ENCODE measurements at places on chromosomes 16 and 17.

DNA sequence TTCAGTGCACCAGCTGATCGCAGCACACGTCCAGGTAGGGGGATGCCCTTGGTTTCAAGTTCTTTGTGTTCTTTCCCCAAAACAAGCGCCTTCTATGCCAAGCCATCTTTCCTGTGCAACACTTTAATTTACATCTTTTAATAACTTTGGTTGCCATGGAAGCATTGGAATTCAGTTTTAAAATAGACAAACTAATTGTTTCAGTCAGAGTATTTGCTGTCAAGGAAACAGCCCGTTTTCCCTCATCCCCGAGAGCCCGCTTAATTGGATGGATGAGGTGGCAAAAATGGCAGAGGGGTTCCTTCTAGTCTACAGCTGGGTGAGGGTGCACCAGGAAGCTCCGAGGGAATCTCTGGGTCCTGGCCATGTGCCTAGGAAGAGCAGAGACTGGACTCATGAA lies 793.7 kb upstream of the EEF2KMT start:
- DNase-seq, result no peak

GRCh38 chr17:34257299-34257985 lies 2.4 kb downstream of the CCL2 start:
- no peak for DNase-seq

DNA sequence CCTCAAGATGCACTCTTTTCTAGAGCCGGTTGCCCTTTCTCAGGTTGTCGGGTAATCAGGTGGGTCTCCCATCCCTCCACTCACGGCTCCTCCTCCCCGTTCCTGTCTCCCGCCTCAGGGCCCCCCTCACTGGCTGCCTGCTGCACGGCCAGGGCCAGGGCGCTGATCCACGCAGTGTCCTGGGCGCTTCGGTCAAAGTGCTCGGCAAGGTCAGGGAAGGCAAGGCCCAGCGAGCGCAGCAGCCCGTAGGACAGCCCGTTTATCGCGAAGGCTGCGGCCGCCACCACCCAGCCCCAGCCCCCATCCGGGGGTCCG lies 753 bp downstream of the SLC16A11 start:
- DNase-seq, result no peak

DNA sequence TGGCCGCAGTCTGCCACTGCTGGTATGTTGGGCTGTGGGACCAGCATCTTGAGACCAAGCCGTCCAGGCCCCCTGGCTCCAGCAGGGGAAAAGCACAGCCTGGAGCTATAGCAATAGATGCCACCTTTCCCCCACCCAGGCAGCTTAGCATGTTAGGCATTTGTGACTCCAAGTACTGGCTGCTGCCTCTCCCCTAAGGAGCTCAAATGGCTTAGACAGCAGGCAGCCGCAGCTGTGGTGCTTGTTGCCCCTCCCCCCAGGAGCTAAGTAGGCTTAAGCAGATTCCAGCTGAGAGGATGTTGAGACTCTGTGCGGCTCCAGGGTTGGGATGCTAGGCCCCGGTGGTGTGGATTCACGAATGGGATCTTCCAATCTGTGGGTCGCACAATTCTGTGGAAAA lies 88.8 kb upstream of the ANKFN1 start:
- no peak for DNase-seq

- DNase-seq, result no peak
Measured at GRCh38 chr16:55189224-55189623, 134.8 kb upstream of the IRX6 start.

DNA sequence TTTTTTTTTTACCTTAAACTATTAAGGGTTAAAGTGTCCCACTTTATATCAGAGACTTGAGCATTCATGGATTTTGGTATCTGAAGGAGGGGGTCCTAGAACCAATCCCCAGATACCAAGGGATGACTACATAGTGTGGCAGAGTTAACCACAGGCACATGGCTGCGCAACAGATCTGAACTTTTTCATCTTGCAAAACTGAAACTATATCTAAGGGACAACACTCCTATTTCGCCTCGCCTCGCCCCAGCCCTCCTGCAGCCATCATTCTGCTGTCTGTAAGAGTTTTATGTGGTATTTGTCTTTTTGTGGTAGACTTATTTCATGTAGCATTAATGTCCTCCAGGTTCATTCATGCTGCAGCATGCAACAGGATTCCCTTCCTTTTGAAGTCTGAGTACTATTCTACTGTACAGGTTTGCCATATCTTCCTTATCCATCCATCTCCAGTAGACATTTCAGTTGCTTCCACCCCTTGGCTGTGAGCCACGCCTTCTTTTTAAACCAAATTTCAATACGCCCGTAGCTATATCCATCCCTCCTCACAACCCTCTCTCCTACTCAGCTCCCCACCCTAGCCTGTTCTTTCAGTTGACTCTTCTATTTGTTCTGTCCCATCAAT lies 53.2 kb downstream of the AMFR start:
- no peak for DNase-seq

DNA sequence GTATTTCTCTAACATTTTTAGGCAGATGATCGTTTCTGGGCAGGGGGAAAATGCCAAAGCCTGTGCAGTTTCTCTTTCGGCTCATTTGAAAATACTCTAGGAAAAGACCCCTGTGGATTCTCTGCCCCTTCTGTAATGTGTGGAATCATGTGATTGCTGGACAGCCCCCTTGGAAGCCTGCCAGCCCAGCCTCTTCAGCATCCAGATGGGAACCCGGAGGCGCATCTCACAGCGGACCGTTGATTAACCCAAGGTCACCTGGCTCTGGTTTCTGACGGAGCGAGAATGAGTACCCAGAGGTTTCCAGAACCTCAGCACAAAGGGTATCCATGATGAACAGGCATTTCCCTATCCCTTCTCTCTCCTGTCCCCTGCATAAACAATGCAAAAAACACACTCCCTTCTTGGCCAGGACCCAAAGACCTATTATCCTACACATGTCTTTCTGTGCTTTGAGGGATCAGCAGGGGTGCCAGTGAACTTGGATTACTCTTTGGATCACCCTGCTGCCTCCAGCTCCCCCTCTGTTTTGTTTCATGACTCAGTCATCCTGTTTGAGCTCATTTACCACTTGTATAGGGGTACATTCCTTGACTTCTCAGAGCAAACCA lies 957.1 kb upstream of the RBFOX1 start:
- no peak for DNase-seq

- no peak for DNase-seq
Measured at GRCh38 chr16:1123525-1124230, 27.6 kb upstream of the C1QTNF8 start.

DNA sequence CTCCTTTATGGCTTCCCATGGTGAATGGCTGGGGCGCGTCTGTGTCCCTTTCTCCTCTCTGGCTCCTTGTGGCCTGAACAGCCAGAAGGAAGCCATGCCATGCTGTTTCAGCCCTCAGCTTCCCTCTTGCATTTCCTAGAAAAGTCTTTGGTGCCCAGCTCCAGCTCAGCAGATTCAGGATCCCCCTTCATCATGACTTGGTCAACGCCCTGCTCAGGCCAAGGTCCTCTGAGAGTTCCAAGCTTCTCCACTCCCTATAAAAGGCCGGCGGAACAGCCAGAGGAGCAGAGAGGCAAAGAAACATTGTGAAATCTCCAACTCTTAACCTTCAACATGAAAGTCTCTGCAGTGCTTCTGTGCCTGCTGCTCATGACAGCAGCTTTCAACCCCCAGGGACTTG lies at the start of gene CCL13:
CCL13 (plus strand) TSS at position 287 of the 400 bp plus-strand sequence; CDS start at position 334, 47 bp downstream.
- no peak for DNase-seq

GRCh38 chr16:65757064-65757463 lies 609.4 kb upstream of the CDH5 start:
- DNase-seq, result no peak

GRCh38 chr17:47276868-47277267 lies 23.2 kb downstream of the ITGB3 start:
- no peak for DNase-seq

DNA sequence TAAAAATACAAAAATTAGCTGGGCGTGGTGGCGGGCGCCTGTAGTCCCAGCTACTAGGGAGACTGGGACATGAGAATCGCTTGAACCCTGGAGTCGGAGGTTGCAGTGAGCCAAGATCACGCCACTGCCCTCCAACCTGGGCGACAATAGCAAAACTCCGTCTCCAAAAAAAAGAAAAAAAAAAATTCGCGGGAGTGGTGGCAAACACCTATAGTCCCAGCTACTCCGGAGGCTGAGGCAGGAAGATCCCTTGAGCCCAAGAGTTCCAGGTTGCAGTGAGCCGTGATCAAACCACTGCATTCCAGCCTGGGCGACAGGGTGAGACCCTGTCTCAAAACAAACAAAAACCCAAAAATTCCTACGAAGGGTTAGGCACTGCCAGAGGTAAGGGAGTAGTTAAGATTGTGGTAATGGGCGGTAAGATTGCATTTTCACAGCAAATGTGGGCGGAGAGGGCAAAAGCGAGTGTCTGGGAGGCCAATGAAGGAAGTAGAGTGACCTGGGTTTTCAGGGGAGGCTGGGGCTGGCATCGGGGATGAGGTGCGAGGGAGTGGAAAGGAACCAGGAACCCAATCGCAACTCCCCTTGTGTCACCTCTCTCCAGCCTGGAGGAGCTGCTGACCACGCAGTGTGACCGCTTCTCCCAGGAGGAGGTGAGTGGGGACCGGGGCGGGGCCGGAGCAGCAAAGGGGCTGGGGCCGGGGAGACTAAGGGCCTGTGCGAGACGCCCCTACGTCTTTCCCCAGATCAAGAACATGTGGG lies 2.6 kb downstream of the MYL11 start:
- no peak for DNase-seq

- DNase-seq, result no peak
Measured at GRCh38 chr17:49895812-49896211, 47.9 kb upstream of the TAC4 start.

GRCh38 chr16:10181196-10182162 lies 749 bp downstream of the GRIN2A start:
- DNase-seq, result no peak

DNA sequence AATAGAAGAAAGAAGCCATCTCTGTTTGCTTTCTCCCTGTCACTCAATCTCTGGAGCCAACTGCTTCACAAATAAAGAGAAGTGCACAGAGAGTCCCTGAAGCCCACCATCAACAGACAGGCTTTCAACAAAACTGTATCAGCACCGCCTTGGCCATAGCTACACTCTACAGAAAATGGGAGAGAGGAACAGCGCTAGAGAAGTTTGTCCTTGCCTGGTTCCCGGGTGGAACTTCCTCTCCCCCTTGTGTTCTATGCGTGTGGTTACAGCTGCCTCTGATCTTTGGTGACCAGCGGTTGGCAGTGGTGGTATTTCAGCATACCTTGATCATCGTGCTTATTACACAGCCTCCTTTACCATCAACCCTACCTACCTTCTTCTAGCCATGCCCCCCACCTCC lies 91.4 kb upstream of the CCL2 start:
- DNase-seq, result no peak

DNA sequence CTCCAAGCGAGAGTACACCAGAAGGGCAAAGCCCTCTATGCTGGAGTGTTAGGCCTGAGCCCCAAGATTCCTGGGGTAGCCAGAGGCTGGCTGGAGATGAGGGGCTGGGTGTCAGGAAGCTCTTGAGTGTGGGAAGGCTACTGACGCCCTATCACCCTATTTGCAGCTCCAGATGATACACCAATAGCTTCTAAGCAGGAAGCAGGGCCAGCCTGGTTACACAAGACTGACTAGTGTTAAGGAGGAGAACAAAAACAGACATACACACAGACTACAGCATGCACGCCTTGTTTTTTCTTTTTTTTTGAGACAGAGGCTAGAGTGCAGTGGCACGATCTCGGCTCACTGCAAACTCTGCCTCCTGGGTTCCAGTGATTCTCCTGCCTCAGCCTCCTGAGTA lies 15.9 kb downstream of the POLR3K start:
- DNase-seq, result no peak

Measured in stimulated activated CD8-positive, alpha-beta memory T cell treated with anti-CD3 and anti-CD28 coated beads, Interleukin-4, amount 100 ng/mL, for 1 hour (primary cell).